Fibroblast of skin of scalp (primary cell): ENCODE measurements at places on chromosomes 12 and 14.

GRCh38 chr12:7647071-7647470 is 18.6 kb downstream of the APOBEC1 start:
- no peak for DNase-seq

- no peak for DNase-seq
These were observed 6.7 kb downstream of the WDR20 start for GRCh38 chr14:102146423-102146822.

DNA sequence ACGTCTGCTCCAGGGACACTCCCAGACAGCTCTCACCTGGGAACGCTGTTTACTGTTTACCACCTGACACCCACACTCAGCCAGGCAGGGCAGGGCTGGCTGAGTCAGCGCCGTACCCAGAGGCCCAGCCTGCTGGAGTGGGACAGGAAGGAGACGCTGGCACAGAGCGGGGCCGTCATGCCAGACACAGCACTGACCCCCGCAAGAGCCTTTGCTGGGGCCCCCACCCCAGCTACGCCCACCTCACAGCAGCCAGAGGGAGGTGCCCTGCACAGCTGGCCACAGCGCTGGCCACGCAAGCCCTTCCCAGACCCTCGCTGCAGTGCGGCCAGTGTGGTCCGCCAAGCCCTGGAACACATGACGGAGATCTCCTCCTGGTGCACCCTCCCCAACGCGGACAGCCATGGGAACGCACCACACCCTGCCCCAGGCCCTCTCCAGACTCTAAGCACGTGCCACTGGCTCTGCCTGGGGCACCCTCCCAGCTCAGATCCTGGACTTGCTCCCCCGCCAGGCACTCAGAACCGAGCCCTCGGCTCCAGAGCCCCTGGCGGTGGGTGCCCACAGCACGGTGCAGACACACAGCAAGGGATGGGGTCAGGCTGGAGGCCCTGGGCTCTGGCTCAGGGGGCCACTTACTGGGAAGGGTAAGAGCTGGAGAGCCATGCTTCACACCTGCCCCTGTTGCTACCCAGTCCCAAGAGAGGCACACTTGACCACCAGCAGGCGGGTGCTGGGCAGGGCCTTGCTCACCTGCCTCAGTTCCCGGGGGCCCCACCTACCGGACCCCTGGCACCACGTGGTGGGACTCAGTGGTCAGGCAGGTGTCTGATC is 5.7 kb downstream of the AHNAK2 start:
- DNase-seq: peak; percentile 38

GRCh38 chr14:97070259-97070658 is 273.1 kb downstream of the VRK1 start:
- DNase-seq: no peak

GRCh38 chr12:64269161-64269560 is 47.1 kb upstream of the KICS2 start:
- no peak for DNase-seq

DNA sequence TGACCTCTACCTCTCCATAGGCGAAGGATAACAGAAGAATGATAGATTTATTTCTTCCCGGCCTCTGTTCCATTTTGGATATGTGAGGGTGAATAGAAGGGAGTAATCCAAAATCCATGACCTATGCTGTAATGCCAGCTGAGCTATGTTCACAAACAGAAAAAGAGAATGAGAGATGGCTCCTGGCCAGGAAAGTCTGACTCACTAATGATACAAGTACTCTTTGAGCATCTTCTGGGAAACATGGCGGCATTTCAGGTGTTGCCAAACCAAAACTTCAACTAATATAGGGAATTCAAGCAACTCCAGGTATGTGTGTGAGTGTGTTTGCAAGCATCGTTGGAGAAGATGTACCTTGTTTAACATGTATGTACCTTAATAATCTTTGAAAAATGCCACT is 55.1 kb downstream of the MED13L start:
- DNase-seq: peak; percentile 85

GRCh38 chr14:100871234-100872186 is 32.0 kb downstream of the RTL1 start:
- DNase-seq: peak; percentile 83

DNA sequence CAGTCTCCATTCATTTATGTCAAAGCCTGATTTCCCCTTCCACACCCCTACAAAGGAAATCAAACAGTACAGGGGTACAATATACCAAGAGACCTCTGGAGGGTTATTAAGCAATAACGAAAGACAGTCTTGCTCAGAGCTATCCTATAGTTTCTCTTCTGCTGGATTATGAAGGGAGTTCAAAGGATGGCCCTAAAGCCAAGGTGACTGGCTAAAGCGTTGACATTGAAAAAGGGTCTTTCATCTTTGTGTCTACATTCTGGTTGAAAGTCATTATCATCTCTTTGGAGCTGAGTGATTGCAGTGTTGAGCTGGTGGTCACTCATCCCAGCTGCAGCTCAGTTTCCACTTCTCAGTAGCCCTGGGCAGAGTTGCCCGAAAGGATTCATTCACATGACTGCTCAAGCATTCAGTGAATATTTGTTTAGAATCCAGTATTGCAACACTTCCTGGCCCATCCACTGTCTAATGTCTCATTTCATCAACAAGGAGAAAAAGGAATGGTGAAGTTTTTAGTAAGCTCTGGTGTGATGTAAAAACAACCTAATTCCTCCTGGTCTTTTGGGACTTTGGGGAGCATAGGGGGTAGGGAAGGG is 19.2 kb upstream of the TBX5 start:
- DNase-seq: no peak

DNA sequence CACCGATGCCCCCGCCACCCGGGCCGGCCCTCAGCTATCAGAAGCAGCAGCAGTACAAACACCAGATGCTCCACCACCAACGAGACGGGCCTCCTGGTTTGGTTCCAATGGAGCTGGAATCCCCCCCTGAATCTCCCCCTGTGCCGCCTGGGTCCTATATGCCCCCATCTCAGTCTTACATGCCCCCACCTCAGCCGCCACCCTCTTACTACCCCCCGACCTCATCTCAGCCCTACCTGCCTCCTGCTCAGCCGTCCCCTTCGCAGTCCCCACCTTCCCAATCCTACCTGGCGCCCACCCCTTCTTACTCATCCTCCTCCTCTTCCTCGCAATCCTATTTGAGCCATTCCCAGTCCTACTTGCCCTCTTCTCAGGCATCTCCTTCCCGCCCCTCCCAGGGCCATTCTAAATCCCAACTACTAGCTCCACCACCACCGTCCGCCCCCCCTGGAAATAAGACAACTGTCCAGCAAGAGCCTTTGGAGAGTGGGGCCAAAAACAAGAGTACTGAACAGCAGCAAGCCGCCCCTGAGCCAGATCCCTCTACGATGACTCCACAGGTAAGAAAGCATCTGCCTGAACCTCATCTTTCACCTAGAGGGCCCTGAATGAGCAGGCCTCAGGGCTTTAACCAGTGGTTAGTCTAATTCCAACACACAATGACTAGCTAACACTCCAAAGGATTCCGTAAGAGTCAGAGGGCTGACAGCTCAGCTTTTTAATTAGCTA is 851 bp downstream of the YLPM1 start:
- DNase-seq: no peak

DNA sequence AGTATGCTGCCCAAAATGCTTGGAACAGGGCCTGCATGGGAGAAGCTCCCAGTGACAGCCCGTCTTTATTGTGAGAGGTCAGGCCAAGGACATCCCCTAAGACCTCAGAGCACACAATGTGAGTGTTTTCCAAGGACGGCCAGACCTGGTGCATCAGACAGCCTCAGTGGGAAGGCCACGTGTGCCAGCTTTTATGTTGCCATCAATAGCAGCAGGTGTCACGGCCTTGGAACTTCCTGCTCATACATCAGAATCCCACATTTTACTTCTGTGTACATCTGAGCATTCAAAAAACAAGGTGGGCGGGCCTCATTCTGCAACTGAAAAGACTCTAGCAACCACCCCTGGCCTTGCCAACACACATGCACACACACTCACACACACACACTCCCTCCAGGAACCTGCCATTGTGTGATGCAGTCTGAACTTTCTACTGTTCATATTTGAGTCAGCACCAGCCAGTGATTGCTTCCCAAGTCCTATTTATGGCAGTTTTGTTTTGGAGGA is 753.1 kb upstream of the TBX3 start:
- DNase-seq: no peak

- DNase-seq: peak; percentile 60
These were observed 60.3 kb upstream of the BCL2L14 start for GRCh38 chr12:12010277-12011039.

GRCh38 chr14:82438436-82438835 is 904.8 kb upstream of the SEL1L start:
- DNase-seq: peak; percentile 40

DNA sequence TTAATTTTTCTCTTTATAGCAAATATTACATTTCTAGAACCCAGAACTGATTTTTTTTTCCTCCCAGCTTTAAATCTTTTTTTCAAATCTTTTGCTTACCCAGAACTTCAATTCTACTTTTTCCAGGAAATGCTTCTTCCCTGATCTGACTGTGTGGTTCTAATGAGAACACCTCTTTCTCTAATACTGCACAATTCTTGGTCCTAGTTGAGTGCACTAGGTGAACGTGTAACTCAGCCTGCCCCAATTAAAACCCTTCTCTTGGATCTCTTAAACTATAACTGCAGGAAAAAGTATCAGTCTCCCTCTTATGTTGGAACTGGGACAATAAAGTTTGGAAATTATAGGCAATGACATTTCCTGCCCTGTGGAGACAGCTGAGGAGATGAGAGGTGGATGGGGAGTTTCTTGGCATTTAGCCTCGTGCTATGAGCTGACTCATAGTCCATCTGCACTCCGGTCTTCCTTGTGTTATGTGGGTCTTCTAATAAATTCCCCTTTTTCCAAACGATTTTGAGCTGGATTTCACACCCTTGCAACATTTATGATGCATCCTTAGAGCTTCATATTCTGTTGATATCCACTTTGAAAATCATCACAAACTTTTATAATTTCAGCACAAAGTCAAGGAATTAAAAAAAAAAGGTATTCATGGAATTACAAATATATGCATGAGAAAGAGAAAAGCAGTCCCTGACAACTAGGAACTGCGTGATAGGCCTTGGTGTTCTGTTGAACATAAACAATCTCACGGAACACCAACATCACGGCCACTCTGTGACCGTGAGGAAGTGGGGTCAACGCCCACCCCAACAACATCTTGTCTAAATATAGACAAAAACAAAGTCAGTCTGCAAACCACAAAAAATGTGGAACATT is 52.4 kb downstream of the BRMS1L start:
- DNase-seq: peak; percentile 90

DNA sequence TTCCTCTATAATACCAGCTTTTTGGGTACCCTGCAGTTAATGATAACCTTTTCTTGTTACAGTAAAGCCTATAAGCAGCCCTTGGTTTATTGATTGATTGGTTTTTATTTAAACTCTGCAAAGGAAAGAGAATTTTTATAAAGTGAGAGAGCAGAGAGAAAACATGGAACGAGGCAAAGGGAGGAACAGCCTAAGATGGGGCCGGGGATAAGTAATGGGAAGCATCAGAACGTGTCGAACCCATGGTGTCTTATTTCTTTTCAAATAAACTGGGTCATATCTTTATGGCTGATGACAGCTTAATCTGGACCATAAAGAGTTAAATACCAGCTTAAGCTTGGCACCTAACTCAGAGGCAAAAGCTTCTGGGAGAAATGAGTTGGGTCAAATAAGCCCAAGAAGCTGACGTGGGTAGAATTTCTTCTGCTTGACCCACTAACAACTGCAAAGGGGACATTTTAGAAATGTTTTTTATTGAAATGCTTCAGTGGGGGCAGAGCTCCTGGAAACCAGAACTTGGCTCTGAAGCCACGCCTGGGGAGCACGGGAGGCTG is 12.0 kb upstream of the C14orf93 start:
- DNase-seq: no peak

GRCh38 chr14:88043529-88044443 is 38.9 kb downstream of the GPR65 start:
- DNase-seq: no peak

GRCh38 chr14:96727491-96727890 is 69.7 kb upstream of the VRK1 start:
- DNase-seq: no peak

- DNase-seq: no peak
These were observed 298.7 kb downstream of the RPL10L start for GRCh38 chr14:46352844-46353243.

- DNase-seq: no peak
These were observed 59.9 kb downstream of the ZFYVE21 start for GRCh38 chr14:103775506-103775905.

GRCh38 chr12:41055875-41056577 is 132.1 kb upstream of the PDZRN4 start:
- peak; percentile 69 for DNase-seq

DNA sequence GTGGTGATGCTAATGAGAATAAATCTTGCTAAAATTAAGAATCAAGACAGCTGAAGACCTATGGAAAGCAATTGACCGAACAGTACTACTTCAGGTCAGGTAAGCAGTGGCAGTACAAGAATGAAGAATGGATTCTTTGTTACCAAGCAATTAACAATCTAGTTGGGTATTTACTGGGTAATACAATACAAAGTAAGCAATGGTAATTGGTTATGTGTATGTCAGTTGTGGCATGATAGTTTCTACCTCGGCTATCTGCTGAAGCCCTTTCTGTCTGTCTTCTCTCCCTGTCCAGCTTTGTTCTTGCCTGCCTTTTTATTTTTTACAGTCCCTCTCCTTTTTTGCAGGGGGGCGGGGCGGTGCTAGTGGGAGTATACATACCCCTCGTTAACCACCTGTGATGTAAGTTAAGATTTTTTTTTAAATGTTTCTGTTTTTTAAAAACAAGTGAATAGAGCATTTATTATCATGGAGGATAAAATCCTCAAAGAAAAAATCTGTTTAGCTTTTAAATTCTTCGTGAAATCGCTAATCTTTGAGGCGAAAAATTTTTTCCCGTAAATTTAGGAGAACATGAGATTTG is 75.9 kb downstream of the RCOR1 start:
- no peak for DNase-seq

GRCh38 chr12:126051611-126052107 is 986.4 kb downstream of the AACS start:
- DNase-seq: no peak

DNA sequence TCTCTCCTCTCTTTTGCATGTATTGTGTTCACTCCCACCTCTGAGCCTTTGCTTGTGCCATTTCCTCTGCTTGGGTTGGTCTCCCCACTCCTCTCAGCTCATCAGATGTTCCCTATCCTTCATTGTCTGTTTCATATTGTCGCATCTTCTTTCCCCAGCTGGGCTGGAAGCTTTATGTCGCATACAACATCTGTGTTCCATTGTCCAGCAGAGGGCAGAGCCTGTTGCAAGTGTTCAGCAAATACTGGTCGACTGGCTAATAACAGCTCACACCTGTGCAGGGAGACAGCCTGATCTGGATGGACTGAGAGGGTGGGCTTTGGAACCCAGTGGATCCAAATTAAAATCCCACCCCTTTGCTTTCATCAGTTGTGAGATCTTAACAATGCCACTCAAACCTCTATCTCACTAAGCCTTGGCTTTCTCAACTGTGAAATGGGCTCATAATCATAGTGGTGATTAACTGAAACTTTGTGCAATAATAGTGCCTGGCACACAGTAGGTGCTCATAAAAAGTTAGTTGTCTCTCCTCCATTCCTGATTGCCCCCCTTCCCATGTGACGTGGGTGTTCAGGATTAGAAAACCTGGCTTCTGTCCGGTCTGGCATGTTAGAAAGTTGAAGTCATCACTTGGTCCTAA is 75.8 kb downstream of the RIN3 start:
- DNase-seq: peak; percentile 37
